ENCODE measurements at places on chromosomes 7 and 10.

- no peak for DNase-seq
Observed at GRCh38 chr7:104054362-104054761, 64.9 kb upstream of the RELN start.

GRCh38 chr10:72316748-72317435 lies 37.8 kb downstream of the DNAJB12 start:
- no peak for DNase-seq

DNA sequence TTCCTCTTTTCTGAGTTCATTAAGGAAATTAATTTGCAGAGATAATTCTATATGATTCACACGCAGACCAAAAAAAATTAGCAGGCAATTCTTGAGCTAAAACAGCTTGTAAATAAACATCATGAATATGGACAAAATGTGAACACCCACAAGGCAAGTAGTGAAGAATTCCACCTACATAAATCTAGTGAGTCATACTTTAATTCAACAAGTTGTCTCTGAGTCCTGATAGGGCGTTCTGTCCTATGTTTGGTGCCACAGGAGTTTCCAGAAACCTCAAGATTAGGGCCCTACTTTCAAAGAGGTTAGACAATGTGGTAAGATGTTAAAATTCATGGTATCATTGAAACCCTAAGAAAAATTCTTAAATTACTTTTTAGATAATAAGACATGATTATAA lies 122.3 kb downstream of the SGMS1 start:
- no peak for DNase-seq

GRCh38 chr7:76233538-76234281 lies 32.0 kb downstream of the SRRM3 start:
- no peak for DNase-seq

GRCh38 chr10:3139216-3139910 lies 33.2 kb downstream of the PITRM1 start:
- no peak for DNase-seq

GRCh38 chr10:126908225-126908624 lies 3.0 kb downstream of the DOCK1 start:
- DNase-seq = no peak

- no peak for DNase-seq
Observed at GRCh38 chr10:118955951-118956801, 73.3 kb upstream of the NANOS1 start.

DNA sequence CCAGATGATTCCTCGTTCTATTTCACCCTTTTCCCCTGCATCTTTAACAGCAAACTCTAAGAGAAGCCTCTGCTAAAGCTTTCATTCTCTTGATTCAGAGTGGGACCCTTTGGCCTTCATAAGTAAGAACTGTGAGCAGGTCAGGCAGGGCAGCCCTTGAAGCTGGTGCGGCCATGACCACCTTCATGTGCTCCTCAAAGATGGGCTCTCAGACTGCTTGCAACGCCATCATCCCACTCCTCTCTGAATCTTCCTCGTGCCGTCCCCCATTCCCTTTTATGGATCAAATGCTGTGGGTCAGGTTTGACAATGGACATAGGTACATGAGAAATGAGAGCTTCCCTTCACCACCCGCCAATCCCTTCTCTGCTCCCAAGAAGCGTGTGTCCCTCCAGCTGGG lies 207.4 kb downstream of the TCF7L2 start:
- DNase-seq = no peak

- no peak for DNase-seq
Observed at GRCh38 chr10:7157091-7157490, 253.7 kb downstream of the SFMBT2 start.

GRCh38 chr7:105764506-105764905 lies 111.9 kb downstream of the ATXN7L1 start:
- DNase-seq = no peak

GRCh38 chr10:130711072-130711471 lies 574.9 kb downstream of the GLRX3 start:
- DNase-seq = no peak

GRCh38 chr7:153522261-153522660 lies 529.9 kb upstream of the DPP6 start:
- DNase-seq = no peak

- no peak for DNase-seq
Observed at GRCh38 chr7:11896663-11897062, 64.7 kb upstream of the THSD7A start.

DNA sequence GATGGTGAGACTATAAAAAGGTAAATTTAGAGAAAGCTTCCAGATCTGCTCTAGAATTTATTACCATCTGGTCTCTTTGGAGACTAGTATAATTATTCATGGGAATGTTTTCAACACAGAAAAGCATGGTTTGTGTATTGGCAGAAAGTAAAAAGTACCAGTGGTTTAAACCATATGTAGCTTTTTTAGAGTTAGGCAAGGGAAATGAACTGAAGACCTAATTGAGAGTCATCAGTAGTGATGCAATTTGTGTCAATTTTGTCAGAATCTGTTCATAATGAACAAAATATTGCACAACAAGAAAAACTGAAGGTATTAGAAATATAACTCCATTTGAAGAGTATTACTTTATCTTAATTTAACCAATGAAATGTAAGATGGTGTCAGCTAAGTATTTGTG lies 181.4 kb downstream of the ADK start:
- DNase-seq = no peak

DNA sequence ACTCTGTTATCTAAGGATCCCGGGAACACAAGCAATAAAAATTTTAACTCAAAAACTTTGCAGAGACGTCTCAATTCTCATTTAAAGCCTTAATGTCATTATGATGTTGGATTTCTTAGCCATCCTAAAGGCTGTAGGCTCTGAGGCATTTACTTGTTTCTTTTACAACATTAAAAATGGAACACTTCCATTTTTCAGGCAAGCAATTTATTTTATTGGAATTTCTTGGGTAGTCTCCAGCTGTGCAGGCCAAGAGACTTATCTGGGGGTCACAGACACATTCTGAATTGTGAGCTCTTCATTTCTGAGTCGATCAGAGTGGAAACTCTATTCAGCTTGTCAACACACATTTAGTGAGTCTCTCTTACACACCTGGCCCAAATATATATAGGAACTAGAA lies 48.0 kb upstream of the KIF5B start:
- no peak for DNase-seq

DNA sequence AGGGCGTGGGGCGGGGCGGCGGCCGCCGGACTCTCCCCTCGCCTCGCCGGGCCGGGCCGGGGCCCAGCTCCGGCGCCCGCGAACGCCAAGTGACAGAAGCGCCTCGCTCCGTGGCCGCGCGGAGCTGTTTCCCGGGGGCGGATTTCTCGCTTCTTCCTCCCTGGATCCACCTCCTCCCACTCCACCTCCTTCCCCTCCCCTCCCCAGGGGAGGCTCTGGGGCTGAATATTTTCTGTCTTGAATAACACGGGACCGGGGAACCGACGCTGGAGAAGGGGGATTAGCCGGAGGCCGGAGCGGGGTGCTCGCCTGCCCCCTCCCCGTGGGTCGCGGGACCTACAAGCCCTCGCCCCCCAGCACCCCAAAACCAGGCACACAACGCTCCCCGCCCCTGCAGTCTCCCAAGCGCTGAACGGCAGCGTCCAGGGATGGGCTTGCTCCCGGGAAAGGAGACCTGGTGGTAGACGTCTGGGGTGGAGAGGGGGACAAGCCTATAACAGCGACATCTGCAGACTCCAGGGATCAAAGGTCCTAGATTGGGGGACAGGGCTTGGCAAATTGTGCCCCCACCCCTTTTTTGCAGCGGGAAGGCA lies at the start of gene ARHGAP21:
TSS of gene ARHGAP21 (minus strand) at position 100 of the 593 bp plus-strand sequence. CDS start 1,988 bp downstream, outside the sequence.
- DNase-seq = peak; percentile 16

DNA sequence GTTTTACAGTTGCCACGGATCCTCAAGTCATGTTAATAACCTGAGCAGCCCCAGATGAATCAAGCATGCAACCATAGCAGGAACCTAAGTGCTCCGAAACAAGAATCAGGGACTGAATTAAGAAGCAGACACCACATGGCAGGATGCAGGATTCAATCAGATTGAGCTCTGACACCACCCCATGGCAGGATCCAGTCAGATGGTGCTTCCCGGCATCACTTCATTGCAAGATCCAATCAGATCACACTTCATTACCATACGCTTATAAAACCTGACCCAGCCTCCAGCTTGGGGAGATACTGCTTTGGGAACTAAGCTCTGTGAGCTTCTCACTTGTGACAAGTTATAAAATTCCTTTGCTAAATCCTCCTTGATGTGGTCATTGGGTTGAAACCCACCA lies 55.3 kb downstream of the ABCB4 start:
- no peak for DNase-seq

- no peak for DNase-seq
Observed at GRCh38 chr7:157830331-157830730, 493.5 kb downstream of the DNAJB6 start.

- DNase-seq = no peak
Observed at GRCh38 chr7:40175725-40176510, 41.1 kb downstream of the SUGCT start.

- no peak for DNase-seq
Observed at GRCh38 chr10:72019085-72019876, 55.1 kb downstream of the CHST3 start.

DNA sequence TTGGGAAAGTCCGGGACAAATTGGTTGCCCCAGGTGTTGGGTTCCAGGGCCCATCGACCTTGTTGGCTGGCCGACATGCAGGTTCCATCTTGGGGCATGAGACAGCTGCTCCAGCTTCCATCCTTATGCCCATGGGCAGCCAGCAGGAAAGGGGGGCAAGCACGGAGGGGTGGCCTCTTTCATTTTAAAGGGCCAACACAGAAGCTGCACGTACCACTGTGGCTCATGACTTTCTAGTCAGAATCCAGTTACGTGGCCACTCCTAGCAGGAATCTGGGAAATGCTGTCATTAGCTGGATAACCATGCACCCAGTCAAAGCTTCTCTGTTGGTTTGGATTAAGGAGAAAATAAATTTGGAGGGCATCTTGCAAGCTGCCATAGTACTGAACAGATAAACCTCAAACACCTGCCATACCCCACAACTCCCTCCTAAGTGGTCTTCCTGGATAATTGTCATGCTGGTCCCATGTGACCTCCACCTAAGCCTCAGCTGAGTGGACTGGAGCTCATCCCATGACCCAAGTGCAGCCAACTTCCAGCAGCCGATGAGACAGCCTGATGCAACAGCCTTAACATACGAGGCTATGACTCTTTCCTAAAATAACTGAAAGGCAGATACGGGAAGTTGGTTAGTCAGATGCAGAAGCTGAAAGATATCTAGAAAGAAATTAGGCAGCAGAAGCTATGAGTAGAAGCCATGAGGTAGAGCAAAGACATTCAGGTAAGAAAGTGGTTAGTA lies 21.4 kb upstream of the GSDME start:
- DNase-seq = no peak

DNA sequence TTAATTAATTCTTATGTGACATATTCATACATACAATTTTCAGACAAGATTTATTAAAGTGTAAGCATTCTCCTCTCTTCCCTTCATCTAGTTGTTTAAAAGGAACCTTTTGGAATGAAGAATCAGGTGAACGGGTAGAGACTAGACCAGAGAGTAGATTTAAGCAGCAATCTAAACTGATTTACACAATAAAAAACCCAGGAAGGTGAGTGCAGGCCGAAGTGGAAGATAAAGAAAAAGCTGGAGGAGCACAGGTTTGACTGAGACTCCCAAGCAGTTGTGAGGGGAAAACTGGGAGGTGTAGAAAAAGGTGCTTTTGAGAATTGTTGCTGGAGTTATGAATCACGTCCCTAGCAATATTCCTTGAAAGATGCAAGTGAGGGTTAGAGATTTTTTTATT lies 601.1 kb downstream of the SORCS1 start:
- DNase-seq = no peak

- no peak for DNase-seq
Observed at GRCh38 chr10:80538481-80539185, 931 bp downstream of the SH2D4B start.

GRCh38 chr10:30861221-30861620 lies 170.4 kb downstream of the ZNF438 start:
- no peak for DNase-seq

- no peak for DNase-seq
Observed at GRCh38 chr7:71558806-71559613, 427.1 kb downstream of the GALNT17 start.

DNA sequence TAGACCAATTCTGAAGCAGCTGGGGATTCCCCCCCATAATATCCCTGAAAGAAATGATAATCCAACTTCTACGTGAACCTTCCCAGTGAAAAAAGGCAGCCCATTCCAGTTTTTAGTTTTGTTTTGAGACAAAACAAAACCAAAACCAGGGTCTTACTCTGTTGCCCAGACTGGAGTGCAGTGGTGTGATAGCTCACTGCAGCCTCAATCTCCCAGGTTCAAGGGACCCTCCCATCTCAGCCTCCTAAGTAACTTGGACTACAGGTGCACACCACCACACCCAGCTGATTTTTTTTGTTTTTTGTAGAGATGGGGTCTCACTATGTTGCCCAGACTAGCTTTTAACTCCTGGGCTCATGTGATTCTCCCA lies 12.5 kb upstream of the ARPC1A start:
- DNase-seq = peak; percentile 43

- DNase-seq = peak; percentile 81
Observed at GRCh38 chr7:151795168-151795811, 81.6 kb downstream of the PRKAG2 start.
